ENCODE measurements at places on chromosomes 3 and 15. TPM values are rescaled to one million over a fixed set of nuclear protein-coding genes. Genes with fewer than 3 reads are reported as not detected.

The VIPR1 gene
- total RNA-seq: not detected

The SEC62 gene
- total RNA-seq: 98.1 TPM

The CYFIP1 gene
- 82.9 TPM for total RNA-seq

The C15orf39 gene
- total RNA-seq: 1.6 TPM

The MLF1 gene
- total RNA-seq: 12.9 TPM

The ROPN1 gene
- not detected for total RNA-seq

The FGF7 gene
- total RNA-seq: 976 TPM

The LYZL4 gene
- total RNA-seq: not detected

The TMEM158 gene
- total RNA-seq: 35.7 TPM

The SLC26A6 gene
- total RNA-seq: 31.1 TPM

The GOLGA8T gene
- total RNA-seq: 0.14 TPM

The THAP10 gene
- 1.0 TPM for total RNA-seq

The CDAN1 gene
- total RNA-seq: 10.5 TPM

The CSTA gene
- total RNA-seq: 8.0 TPM

The RASSF1 gene
- 20.2 TPM for total RNA-seq

The SLC22A14 gene
- total RNA-seq: under 0.01 TPM

The EXOG gene
- 8.7 TPM for total RNA-seq

The SLC24A5 gene
- total RNA-seq: not detected

The ACVR2B gene
- 2.2 TPM for total RNA-seq

The PLS1 gene
- 0.14 TPM for total RNA-seq

The USP50 gene
- 0.28 TPM for total RNA-seq

The C3orf22 gene
- not detected for total RNA-seq

The DPPA2 gene
- total RNA-seq: not detected

The CYP1A1 gene
- 0.71 TPM for total RNA-seq

The CFAP100 gene
- total RNA-seq: not detected

The IQCF5 gene
- total RNA-seq: not detected

The GOLGA8M gene
- total RNA-seq: 0.92 TPM
